ENCODE measurements at places on chromosomes 11 and 22.

DNA sequence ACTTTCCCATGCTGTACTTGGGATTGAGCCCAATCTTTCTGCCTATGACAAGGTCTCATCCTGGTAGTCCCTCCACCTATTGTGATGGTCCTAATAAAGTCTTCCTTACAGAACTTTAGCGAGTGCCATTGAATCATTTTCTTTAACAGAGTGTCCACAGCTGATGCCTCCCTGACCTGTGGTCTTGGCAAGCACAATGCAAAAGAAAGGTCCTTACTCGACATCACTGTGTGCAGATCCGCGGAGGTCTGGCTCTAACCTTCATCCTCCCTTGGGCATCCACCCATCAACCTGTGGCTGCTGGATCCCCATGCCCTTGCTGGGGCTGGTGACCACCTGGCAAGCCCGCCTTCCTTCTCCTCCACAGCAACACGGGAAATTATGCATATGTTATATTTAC is 1203.9 kb downstream of the TBC1D22A start:
- DNase-seq = no peak

DNA sequence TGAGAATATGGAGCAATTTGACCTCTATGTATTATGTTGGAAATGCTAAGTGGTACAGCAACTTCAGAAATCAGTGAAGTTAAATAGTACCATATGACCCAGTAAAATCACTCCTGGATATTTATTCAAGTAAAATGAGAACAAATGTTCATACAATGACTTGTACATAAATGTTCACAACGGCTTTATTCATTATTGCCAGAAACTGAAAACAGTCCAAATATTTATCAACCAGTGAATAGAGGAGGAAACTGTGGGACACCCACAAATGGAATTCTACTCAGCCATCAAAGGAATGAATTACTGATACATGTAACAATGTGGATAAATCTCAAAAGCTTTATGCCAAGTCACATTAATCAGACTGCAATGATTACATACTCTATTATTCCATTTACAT is 416.3 kb downstream of the AASDHPPT start:
- DNase-seq = no peak

DNA sequence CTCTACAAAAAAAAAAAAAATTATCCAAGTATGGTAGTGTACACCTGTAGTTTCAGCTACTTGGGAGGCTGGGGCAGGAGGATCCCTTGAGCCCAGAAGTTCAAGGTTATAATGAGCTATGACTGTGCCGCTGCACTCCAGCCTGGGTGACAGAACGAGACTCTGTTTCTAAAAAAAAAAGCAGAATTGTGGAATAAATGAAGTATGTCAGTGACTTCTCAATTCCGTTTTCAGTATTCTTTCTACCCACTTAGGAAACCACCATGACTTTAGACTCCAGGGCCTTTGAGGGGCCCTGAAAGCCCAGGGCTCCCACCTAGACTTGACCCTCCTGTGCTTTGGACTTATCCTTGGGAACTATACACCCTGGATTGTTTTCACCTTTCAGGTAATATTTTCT is 6.5 kb upstream of the NUP160 start:
- DNase-seq = no peak

DNA sequence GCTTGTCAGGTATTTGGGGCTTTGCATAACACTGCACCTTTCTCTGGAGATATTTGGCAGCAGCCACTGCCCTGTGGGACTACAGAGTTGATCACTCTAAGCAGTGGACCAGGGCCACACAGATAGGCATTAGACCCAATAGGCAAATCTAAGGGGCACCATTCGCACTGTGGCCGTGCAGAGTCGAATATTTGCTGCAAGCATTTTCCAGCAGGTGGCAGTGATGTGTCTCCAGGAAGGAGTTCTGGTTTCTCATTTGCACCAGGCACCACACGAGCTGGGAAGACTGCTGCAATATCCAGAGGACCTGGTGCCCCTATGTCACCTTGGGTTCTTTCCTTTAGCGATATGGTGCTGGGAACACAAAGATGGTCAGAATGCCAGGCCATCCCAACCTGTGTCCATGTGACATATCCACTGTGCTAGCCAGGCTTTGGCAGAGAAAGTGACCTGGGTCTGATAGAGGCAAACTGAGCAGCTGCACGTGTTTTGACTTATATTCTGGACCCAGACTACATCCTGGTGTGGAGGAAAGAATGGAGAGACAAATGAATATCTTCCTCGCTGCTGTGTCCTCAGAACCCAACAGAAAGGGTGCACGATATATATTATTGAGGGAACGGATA is 318.7 kb downstream of the BUD13 start:
- no peak for DNase-seq

- no peak for DNase-seq
These were observed 8.2 kb downstream of the MS4A15 start for GRCh38 chr11:60764879-60765278.

GRCh38 chr22:23400286-23400981 is 179.7 kb downstream of the IGLL1 start:
- DNase-seq = no peak

DNA sequence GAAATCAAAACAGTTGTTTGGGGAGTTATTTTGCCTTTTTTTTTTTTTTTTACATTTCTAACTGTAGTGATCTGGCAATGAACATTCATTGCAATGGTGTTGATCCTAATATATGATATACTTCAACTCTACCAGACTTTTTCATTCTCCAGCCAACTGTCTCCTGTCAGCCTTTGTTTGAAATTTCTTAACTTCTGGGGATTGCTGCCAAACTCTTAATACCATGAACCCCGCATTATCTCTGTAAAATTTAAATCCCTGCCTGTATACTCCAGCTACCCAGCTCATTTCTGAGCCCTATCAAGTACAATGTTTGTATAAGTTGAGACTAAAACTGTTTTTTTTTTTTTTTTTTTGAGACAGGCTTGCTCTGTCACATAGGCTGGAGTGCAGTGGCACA is 280.7 kb downstream of the TTC28 start:
- DNase-seq = no peak

DNA sequence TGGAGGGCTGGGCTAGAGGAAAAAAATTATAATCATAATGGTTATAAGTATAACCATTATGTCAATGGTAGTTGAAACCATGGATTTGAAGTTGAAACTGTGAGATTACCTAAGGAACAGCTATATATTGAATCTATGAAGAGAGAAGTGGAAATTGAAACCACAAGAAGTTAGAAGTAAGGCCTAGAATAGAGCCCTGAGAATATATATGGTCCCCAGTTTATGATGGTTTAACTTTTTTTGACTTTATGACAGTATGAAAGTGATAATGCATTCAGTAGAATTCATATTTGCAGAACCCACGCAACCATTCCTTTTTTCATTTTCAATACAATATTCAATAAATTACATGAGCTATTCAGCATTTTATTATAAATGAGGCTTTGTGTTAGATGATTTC is 15.0 kb downstream of the AASDHPPT start:
- DNase-seq = no peak

DNA sequence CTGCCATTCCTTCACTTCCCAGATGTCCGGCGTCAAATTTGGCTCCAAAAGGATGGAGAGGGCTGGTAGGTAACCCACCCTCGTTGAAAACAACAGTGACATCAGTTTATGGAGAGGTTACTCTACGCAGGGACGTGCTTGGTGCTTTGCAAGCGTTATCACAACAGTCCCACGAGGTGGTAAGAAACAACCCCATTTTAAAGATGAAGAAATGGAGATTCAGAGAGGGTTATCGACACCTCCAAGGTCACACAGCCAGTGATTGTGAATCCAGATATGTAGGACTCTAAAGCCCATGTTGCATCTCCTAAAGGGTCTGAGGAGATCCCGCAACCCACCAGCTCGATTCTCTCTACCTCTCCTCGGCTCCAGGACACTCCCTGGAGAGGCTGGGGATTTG is 773 bp downstream of the MIAT start:
- DNase-seq = no peak

- no peak for DNase-seq
These were observed 4.6 kb upstream of the PAMR1 start for GRCh38 chr11:35529971-35530495.

DNA sequence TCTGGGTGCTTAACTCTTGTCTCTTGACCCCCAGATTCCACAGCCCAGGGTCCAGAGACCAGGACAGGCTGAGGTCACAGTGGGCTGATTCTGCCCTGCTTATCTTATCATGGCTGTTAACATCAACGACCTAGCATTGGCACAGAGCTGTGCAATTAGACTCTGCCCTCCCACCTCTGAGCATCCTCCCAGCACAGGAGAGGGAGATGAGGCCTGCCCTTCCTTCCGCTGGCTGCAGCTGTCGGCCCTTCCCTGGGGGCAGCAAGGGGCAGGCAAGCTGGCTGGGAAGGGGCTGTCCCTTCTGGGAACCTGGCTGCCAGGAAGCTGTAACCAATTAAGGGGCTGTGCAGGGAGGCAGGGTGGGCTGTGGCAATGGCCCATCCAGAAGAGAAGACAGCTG is 22.5 kb downstream of the LRRC10B start:
- DNase-seq = no peak

GRCh38 chr22:45758603-45759002 is 87.0 kb downstream of the ATXN10 start:
- no peak for DNase-seq

DNA sequence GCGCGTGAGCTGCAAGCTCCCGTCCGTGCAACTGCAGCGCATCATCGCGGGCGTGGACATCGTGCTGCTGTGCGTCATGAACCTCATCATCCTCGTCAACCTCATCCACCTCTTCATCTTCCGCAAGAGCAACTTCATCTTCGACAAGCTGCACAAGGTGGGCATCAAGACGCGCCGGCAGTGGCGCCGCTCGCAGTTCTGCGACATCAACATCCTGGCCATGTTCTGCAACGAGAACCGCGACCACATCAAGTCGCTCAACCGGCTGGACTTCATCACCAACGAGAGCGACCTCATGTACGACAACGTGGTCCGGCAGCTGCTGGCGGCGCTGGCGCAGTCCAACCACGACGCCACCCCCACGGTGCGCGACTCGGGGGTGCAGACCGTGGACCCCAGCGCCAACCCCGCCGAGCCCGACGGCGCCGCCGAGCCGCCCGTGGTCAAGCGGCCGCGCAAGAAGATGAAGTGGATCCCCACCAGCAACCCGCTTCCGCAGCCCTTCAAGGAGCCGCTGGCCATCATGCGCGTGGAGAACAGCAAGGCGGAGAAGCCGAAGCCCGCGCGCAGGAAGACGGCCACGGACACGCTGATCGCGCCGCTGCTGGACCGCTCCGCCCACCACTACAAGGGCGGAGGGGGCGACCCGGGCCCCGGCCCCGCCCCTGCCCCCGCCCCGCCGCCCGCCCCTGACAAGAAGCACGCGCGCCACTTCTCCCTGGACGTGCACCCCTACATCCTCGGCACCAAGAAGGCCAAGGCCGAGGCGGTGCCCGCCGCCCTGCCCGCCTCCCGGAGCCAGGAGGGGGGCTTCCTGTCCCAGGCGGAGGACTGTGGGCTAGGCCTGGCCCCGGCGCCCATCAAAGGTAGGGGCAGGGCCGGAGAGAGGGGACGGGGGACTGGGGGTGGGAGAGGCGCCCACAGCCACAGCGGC is 7.3 kb downstream of the PANX2 start:
- no peak for DNase-seq

- peak; percentile 33 for DNase-seq
These were observed at the start of gene PRR5 for GRCh38 chr22:44701824-44702478. TSS of gene PRR5 (plus strand) at chr22:44702204. CDS start at chr22:44702475, 271 bp downstream.

DNA sequence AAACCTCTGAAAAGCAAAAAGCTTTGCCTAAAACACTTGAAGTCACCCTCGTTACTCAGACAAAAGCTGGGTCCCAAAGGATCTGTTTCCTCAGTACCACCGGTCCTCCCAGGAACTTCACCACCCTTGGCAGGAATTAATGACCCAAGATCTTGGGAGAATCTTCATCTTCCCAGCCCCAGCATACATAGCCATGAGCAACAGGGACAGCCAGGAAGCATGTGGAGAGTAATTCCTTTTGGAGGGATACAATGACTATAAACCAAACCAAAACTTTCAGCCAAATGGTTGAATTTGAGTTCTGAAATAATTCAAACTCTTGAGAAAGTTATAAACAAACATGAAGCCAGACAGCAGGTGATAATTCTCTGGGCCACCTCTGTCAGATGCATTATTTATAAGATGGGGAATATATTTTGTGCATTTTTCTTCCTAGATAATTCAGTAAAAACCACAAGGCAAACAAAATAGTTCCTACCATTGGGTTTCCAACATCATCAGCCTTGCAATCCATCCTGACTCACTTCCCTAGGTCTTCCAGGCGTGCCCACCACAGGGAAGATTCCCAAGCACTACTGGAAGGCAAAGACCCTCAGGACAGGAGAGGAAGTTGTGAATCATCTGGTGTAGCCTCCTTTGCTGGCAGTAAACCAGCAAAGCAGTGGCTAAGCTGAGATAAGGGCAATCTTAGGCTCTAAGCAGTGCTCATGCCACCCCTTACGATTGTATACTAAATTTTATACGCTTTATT is 71.7 kb upstream of the DRD2 start:
- no peak for DNase-seq

DNA sequence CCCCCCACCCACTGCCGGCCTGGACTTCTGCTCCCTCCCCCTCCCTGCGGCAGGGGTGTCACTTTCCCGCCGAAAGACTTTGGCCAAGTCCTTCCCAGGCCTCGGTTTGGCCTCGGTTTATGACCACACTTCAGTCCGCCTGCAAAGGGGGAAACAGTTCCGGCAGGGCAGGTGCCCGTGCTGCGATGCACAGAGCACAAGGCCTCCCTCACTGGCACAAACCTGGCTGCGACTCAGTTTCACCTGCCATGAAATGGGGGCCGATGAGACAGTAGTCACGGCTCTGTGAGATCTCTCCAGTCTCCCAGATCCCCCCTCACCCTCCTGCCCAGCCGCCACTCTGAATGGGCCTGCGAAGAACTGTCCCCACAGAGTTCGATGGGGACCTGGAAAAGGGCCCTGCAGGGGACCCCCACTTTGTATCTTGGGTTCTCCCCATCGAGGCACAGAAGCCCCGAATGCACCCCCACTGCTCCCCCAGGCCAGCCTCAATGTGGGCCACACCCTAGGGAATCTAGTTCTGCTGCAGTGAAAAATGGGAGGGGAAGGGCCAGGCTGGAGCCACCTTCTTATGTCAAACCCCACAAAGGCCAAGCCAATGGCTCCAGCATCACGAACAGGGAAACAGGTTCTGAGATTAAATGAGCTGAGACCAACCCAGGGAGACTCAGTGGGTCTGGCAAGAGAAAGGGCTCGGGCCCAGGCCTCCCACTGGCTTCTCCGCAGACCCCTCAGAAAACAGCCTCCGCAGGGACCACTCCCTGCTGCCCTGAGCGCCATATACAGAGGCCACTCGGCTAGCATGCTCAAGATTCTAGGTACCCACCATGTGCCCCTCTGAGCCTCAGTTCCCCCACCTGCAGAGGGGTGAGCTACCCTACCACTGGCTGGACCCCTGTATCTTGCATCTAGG is 29.0 kb downstream of the ARVCF start:
- DNase-seq = no peak

DNA sequence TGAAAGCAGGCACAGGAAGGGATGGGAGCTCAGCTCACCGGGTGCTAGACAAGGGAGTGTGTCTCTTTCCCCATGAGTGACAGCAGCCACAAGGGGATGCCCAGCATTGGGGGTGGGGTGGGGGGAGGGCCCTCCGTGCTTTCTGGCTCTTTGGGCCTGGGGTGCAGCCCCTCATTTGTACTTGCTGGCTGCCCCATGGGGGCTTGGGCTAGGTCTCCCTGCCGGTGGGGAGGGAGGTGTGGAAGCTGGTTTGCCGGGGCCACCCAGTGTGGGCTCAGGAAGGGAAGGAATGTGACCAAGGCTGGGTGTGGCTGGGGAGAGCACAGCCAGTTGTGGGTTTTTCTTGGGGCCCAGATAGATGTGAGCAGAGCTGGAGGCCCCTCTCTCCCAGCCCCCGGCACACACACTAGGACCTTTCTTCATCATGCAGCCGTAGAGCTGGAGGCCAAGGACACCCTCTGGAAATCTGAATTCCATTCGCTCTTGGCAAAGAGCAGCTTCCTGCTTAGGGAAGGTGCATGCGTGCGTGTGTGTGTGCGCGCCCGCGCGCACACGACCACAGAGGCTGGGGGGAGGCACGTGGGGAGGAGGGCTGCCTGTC is 25.8 kb downstream of the KCNQ1OT1 start:
- no peak for DNase-seq

Data from esophagus squamous epithelium (tissue), 5 donors.